ENCODE measurements at places on chromosomes 2 and 18. TPM values are rescaled to one million over a fixed set of nuclear protein-coding genes. Genes with fewer than 3 reads are reported as not detected.

The REG1A gene
- not detected for total RNA-seq

The SETBP1 gene
- not detected for total RNA-seq

The PPP1R1C gene
- total RNA-seq: 0.53 TPM

The LAMA1 gene
- 1.1 TPM for total RNA-seq

The APCDD1 gene
- 2.4 TPM for total RNA-seq

The IL36G gene
- not detected for total RNA-seq

The RGPD8 gene
- total RNA-seq: 7.9 TPM

The NDUFS1 gene
- total RNA-seq: 146 TPM

The HRH4 gene
- total RNA-seq: 0.16 TPM

The ECEL1 gene
- total RNA-seq: not detected

The CFLAR gene
- 39.6 TPM for total RNA-seq

The SLC4A5 gene
- total RNA-seq: not detected

The UNC80 gene
- total RNA-seq: not detected

The NFATC1 gene
- total RNA-seq: 6.9 TPM

The PPP3R1 gene
- 47.5 TPM for total RNA-seq

The CCDC121 gene
- total RNA-seq: 1.2 TPM

The CCDC74A gene
- total RNA-seq: 6.5 TPM

The PTH2R gene
- not detected for total RNA-seq

The TMEM178A gene
- total RNA-seq: not detected

The TPO gene
- not detected for total RNA-seq

The KYNU gene
- total RNA-seq: not detected

The GPR75 gene
- not detected for total RNA-seq

The ZBTB7C gene
- 0.10 TPM for total RNA-seq

The ABCG8 gene
- not detected for total RNA-seq

The GALNT13 gene
- not detected for total RNA-seq

The SERPINB4 gene
- not detected for total RNA-seq

The GPBAR1 gene
- not detected for total RNA-seq

The AKAIN1 gene
- not detected for total RNA-seq

The SKA1 gene
- total RNA-seq: 42.0 TPM

The ANKRD30B gene
- total RNA-seq: 0.67 TPM

The LIMS3 gene
- 0.26 TPM for total RNA-seq

The POTEI gene
- 0.13 TPM for total RNA-seq

The STRADB gene
- 40.5 TPM for total RNA-seq

The MYO3B gene
- total RNA-seq: not detected

The COLEC11 gene
- total RNA-seq: not detected

The PLGLB2 gene
- total RNA-seq: 7.0 TPM

The DNER gene
- 84.8 TPM for total RNA-seq

The CCDC74B gene
- 3.9 TPM for total RNA-seq

The HNRNPA3 gene
- total RNA-seq: 36.5 TPM

The MAP3K19 gene
- not detected for total RNA-seq

The LRRTM4 gene
- total RNA-seq: not detected

The EPC2 gene
- total RNA-seq: 12.6 TPM

The STAT4 gene
- total RNA-seq: 1.1 TPM

The POU3F3 gene
- total RNA-seq: not detected

The C2orf15 gene
- total RNA-seq: not detected

The SPEG gene
- 12.6 TPM for total RNA-seq

The DES gene
- total RNA-seq: 22.6 TPM

The ALPP gene
- not detected for total RNA-seq

The DNAJC27 gene
- total RNA-seq: 0.59 TPM

The STARD6 gene
- total RNA-seq: 1.3 TPM

The ALLC gene
- total RNA-seq: not detected

The HTR2B gene
- not detected for total RNA-seq

The NAT8 gene
- not detected for total RNA-seq

The SLC19A3 gene
- total RNA-seq: 1.6 TPM

The CEP68 gene
- 4.5 TPM for total RNA-seq

The CAPG gene
- total RNA-seq: 283 TPM

The GREB1L gene
- total RNA-seq: 0.07 TPM

The ABCA12 gene
- total RNA-seq: not detected

All from MG63 (cell line).